Putamen (tissue), 1 donor: ENCODE measurements at places on chromosomes 2 and 18.

- DNase-seq, result no peak
Measured at GRCh38 chr2:127041259-127041970, 65.5 kb downstream of the BIN1 start.

GRCh38 chr2:37683241-37683640, 11.8 kb upstream of the CDC42EP3 start:
- no peak for DNase-seq

GRCh38 chr2:100211521-100211920, 69.1 kb upstream of the AFF3 start:
- DNase-seq, result no peak

- no peak for DNase-seq
Measured at GRCh38 chr2:121873864-121874263, 118.4 kb downstream of the TSN start.

DNA sequence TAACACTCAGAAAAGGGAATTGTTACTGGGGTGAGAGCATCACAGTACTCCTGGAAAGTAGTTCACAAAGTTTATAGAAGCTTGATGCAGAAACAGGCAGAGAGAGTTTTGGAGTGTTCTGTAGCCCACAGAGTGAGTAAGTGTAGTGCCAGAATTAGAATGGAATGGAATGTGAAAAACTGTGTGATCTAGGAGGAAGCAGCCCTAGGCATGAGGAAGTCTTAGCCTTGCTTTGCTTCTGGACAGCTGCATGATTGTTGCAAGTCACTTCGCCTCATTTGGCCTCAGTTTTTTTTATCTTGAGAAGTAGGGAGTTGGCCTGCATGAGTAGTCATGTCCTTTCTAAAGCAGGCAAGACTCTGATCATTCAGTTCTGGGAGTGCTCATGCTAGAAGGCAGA, 10.9 kb downstream of the SERPINB12 start:
- DNase-seq, result peak; percentile 6

- no peak for DNase-seq
Measured at GRCh38 chr2:233354971-233355574, 779 bp downstream of the DGKD start.

GRCh38 chr2:241843321-241844065, 15.2 kb downstream of the PDCD1 start:
- DNase-seq, result no peak

GRCh38 chr2:241776336-241777169, at the start of gene GAL3ST2:
Gene GAL3ST2 (plus strand): TSS chr2:241776822. CDS start chr2:241776956, 134 bp downstream.
- no peak for DNase-seq

DNA sequence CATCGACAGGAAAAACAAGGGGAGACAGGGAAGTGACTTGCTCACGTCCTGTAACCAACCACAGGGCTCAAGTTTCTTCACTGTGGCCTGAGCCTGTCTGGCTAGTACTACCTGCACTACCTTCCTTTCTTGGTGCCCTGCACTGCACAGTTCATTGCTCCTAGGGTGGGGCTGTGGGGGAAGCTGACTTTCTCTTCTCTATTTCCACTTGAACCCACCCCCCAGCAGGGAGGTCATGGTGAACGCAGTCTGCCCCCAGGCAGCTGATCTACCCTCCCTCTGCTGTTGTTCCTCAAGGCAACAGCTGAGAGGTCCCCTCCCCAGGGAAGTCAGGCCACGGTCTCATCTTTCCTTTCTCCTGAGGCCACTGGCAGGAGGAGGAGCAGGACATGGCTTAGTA, 532.1 kb downstream of the SOX11 start:
- no peak for DNase-seq

GRCh38 chr2:33437815-33438214, 38.6 kb upstream of the RASGRP3 start:
- no peak for DNase-seq

DNA sequence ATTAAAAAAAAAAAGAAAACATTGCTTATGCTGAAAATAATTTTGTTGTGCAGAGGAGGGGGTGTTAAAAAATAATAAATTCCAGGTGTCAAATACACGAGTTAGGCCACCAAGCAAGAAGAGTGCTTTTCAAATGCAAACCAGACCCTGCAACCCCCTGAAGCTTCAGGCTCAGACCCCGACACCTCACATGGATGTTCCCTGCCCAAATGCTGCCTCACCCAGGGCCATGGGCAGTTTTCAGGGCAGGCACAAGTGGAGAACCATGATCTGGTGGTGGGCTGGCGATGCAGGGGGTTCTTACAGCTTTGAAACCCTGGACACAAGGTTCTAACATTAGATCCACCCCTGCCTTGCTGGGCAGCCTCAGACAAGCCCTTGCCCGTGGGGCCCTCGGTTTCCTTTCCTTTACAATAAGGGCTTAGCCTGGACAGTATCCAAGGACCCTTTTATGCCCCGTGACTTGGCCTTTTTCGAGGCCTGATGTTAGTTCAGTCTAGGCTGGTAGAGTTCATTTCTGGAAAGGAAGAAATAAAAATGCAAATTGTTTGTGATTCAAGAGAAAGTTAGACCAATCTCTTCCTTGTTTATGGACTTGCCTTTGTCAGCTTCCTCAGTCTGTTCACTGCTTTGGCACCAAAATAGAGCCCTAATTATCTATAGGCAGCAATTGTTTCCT, 168.7 kb downstream of the DDX1 start:
- no peak for DNase-seq

DNA sequence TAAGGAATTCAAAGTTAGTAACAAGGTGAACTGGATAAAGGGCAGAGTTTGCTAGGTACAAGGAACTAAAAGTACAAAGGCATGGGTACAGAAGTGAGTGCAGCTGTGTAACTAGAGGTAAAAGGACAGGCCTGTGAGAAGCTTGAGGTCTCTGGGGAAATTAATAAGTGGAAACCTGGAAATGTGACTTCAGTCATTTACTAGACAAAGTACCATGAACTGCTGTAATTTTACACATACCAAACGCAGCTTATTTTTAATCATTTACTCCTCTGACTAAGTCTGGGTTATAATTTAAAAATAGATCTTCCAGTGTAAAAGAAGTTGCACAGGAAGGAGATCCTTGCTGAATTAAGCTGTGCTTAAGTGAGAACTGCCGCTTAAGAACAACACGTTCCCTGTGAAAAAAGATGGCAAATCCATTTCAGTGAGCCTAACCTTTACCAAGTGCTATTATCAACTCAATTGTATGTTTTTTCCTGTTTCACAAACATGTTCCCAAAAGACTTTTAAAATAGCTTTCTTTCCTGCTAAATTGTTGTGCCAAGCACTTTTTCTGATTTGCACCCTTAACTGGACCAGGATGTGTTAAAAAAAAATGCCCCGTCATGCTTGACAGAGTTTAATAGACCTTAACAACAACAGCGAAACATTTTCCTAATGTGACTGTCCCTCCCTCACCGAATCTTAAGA, 44.3 kb downstream of the CALCRL start:
- peak; percentile 25 for DNase-seq

DNA sequence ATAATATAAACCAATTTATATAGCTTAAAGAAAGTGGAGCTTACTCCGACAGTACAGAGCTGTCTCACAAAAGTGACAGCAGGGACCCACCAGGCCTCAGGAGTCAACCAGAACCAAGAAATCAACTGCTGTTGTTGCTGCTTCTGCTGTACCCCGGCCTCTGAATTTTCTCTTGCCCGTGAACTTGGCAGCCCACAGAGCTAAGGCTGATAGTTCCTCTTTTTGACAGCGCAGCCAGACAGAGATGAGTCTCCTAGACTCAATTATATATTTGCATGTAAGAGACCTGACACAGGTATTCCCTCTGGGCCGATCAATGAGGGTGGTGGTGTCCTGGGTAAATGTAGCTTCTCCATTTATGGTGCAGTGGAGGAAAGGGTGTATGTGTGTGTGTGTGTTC, 109.4 kb downstream of the KCTD1 start:
- no peak for DNase-seq

GRCh38 chr2:229422063-229422462, 151.0 kb upstream of the PID1 start:
- no peak for DNase-seq
